G401 (cell line): ENCODE measurements at places on chromosomes 3 and 15.

DNA sequence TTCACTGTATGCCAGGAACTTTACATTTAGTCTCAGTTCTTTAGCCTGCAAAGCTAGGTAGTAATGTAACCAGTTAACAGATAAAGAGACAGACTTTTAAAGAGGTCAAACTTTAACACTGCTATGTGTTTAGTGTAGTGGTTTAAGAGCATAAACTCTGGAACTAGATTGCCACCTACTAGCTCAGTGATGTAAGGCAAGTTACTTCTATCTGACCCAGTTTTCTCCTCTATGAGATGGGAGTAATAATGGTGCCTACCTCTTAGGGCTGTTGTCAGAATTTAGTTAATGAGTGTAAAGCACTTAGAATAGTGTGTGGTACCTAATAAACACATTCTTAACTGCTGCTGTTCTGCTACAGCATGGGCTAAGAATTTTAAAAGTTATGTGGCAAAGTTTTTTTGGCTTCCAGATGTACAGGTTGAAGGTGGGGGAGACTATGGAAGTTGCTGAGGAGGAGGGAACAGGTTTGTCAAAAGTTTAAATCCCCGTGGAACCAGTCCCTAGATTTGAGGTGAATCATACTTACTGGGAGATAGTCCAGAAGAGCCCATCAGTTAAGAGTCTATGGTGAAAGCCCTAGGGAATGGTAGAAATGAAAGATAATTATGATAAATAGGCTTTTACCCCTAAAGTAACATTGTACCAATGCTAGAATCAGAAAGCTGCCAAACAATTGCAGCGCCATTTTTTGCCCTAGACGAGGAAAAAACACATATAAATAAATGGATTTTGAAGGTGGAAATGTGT lies 13.9 kb downstream of the TSC22D2 start:
- DNase-seq: no peak

DNA sequence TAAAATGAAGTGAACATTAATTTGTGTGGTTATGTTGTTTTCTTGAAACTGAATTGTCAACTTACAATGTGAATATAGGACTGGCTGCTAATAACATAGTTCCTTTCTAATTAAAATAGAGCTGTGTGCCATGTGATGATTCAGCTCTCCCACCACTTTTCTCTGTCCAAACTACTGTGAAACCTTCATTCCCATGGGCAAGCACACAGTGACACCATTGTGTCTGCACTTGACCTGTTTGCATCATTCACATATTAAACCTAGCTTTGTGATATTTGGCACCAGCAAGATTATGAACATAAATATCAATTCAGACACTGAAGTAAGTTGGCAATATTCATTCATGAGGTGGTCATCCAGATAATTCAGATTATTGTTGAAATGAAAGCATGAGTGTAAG lies 78.8 kb upstream of the TCF12 start:
- DNase-seq: no peak

DNA sequence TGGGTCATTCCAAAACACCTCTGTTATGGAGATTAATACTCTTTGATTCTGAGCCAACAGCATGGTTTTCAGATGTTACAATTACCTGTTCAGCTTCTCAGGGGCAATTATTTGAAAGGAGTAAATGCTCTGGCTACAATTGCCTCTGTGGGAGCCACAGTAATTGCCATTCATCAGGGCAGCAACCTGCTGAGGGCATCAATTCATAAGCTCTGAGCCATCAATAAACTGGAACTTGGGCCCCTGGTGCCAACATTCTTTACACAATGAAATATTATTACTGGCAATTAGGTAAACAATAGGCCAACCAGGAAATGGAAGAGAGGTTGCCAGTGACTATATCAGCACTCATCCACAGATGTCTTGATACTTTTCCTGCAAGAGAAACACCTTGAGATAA lies 660.8 kb downstream of the MECOM start:
- DNase-seq: no peak

DNA sequence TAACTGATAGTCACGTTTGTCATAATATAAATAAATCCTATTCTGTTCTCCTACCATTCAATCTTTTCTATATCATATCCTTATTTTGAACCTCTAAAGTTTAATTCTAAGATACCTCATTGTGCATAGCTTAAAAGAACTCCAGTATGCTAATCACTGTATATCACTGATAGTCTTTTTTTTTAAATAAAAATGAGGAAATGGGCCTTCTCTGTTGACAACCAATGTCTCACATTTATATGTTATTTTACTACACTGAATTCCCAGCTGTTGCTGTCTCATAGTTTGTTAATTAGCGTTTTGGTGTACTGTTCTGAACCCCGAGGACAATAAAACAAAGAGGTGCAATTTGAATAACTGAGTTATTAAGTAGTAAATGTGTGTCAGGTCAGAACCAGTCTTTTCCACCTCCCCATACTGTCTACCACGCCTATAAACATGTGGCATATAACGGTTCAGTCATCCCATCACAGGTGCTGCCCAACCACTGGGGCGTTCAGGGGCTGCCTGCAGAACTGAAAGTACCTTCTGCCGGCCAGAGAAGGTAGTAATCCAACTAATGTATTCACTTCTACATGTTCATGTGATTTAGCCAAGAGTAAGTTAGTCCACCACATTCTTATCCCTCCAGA lies 14.9 kb downstream of the CBLB start:
- DNase-seq: no peak

GRCh38 chr15:92407916-92408315 lies 14.2 kb downstream of the ST8SIA2 start:
- no peak for DNase-seq

DNA sequence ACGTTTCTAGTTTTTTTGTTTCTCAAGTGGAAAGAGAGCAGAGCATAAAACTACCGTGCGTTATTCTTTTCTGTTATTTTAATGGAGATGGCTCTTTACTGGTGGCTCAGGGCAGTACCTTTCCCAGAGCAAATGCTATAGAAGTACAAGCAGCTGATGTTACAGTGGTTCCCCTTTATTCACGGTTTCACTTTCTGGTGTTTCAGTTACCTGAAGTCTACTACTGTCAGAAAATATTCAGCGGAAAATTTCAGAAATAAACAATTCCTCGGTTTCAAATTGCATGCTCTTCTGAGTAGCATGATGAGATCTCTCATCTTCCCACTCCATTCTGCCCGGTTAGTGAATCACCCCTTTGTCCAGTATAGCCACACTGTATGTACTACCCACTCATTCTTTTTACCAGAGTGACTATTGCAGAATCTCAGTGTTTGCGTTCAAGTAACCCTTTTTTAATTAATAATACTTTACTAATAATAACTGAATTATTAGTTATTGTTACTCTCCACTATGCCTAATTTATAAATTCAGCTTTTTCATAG lies 597.5 kb upstream of the ROBO2 start:
- DNase-seq: no peak

- DNase-seq: no peak
Observed at GRCh38 chr3:184850201-184850600, 38.2 kb downstream of the VPS8 start.

DNA sequence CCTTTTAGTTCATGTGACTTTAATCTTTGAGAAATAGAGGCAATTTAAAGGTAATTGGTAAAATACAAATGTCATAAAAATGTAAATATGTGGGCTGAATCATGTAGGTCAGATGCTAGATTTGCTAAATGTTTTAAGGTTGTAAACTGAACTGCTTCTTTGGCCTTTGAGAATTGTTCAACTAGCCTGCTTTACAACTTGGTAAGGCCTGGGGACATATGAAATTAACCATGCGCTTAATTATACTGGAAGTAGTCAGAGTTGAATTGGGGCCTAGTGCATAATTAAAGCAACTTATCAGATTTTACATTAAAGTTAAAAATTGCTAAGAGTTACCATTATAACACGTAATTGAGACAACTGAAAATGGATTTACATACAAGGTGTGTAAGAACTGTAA lies 21.0 kb upstream of the TMEM45A start:
- DNase-seq: no peak

DNA sequence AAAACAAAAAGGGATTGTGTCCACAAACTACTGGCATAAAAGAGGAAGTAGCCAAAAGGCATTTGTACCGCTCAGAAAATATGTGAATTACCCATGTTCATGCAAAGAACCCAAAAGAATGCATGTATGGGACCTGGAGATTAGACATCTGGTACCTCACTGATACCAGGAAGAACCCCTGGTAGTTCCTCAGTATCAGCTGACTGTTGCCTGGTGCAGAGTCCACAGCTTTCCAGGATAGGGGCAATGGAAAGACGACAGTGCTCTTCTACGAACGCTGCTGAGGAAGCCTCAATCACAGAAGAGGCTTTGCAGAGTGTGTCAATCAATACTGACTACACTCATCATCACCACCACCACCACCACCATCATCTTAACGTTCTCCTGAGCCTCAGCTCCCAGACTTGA lies 63.3 kb downstream of the ATP8B4 start:
- DNase-seq: no peak

- DNase-seq: no peak
Observed at GRCh38 chr3:11508346-11509172, 135.2 kb downstream of the VGLL4 start.

DNA sequence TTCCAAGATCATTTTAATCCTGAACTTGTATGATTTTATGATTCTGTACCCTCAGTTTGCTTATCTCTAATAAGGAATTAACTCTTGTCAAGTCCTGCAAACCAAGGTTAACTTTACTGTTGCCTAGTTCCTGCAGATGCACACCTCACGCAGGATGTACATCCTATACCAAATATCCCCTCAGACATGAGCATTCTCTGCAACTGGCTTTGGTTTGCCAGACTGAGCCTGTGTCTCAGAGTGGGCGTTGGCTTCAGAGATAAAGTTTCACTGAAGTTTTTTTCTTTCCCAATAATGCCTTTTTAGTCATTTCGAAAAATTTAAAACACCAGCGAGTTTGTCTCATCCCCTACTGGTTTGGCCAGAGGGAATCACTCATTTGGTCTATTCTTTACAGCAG lies 173.9 kb downstream of the NR2F2 start:
- no peak for DNase-seq

GRCh38 chr15:61907753-61908086 lies 152.5 kb downstream of the VPS13C start:
- DNase-seq: no peak

- no peak for DNase-seq
Observed at GRCh38 chr15:78282324-78282723, 17.1 kb downstream of the SKIC8 start.

DNA sequence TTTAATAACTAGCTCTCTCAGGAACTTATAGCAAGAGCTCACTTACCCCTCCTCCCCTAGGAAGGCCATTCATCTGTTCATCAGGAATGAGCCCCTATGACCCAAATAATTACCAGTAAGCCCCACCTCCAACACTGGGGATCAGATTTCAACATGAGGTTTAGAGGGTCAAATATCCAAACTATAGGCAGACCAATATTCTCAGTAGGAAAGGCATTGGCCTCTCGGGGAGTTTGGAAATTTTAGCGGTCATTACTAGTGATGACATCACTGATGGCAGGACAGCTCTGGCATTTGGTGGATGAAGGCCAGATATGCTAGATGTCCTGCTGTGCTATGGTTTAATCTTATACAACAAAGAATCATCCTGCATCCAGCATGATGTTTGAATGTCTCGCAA lies 15.2 kb upstream of the CD47 start:
- no peak for DNase-seq

DNA sequence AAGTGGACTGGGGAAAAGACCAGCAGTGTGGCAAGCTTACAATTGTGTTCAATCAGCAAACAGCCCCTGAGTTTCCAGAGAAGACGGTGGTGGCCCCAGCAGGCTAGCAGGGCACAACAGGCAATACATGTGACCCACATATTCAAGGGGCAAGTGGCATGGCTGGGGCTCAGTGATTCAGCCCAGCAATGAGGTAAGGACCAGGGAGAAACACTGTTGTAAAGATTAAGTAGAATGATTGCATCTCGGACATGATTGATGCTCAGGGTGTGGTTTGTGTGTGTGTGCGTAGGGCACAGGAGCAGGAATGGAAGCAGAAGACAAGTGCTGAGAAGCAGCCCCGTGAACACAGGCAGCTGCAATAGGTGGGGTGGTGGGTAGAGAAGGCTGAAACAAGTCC lies 37.9 kb downstream of the KLHL6 start:
- DNase-seq: no peak

DNA sequence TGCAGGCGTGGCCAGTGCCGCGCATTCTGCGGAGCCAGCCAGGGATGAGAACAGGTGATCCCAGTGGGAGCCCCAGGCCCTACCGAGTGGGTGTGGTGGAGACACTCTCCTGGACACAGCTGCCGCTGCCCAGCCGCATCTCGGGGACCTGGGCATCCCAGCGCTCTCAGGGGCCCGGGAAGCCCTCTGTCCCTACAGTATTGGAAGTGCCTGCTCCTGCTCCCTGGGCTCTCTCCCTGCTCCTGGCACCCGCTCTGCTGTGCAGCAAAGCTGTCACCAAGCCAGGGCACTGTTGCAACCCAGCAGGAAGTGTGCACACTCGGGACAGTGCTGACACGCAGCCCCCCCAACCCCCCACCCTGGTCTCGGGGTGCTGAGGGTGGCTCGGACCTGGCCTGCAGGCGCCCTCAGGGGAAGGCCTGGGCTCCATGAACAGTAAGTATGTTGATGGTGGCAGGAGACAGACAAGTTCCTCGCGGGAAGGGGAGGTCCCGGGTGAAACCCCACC lies 1177.4 kb upstream of the GBE1 start:
- no peak for DNase-seq

GRCh38 chr3:46163556-46164041 lies 44.5 kb downstream of the CCR1 start:
- DNase-seq: no peak

DNA sequence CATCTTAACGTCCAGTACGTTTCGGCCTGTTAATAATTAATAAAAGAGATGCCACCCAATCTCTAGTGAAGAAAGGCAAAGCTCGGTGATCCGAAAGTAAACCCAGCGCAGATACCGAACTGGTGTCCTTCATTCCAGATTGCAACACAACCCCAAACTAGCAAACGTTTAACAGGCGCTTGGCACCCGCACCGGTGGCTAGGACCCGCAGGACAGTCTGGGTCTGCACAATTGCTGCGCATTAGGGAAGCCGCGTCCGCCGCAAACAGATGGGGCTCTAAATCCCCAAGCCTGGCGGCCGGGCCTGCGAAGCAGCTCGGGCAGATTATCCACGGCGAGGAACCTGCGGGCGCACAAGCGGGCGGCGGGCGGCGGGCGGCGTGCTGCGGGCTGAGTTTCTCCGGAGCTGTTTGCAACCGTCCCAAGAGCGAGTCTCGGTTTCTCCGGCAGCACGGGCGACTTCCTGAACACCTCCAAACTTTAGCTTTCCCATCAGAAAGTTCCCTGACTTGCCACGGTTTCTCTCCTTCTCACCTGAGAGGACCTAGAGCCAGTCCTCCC lies 112.1 kb upstream of the ICE2 start:
- peak; percentile 53 for DNase-seq

DNA sequence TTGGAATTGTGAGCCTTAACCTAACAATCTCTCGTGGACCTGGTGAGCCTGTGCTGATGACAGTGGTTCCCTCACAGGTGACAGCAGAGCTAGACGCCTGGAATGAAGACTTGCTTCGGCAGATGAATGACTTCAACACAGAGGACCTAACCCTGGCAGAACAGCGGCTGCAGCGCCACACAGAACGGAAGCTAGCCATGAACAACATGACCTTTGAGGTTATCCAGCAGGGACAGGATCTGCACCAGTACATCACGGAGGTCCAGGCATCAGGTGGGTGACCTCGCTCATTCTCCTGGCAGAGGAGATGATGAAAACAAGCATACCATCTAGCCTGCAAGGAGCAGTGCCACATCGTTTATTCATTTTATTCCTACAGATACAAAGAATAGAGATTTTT lies 316.9 kb upstream of the UMPS start:
- DNase-seq: no peak

GRCh38 chr15:70057931-70058641 lies 39.6 kb downstream of the TLE3 start:
- no peak for DNase-seq

- DNase-seq: no peak
Observed at GRCh38 chr3:143416229-143416628, 296.7 kb downstream of the CHST2 start.

- peak; percentile 71 for DNase-seq
Observed at GRCh38 chr3:159856590-159857104, 132.0 kb upstream of the IL12A start.
